ENCODE measurements at places on chromosomes 4 and X. TPM values are rescaled to one million over a fixed set of nuclear protein-coding genes. Genes with fewer than 3 reads are reported as not detected.

TBX22 gene
- not detected for total RNA-seq

ADGRG2 gene
- 5.4 TPM for total RNA-seq

ARX gene
- 0.10 TPM for total RNA-seq

HTN3 gene
- total RNA-seq: not detected

CSAG1 gene
- total RNA-seq: not detected

CHST7 gene
- 1.8 TPM for total RNA-seq

SRPK3 gene
- 0.56 TPM for total RNA-seq

TEX11 gene
- not detected for total RNA-seq

TMPRSS11B gene
- total RNA-seq: not detected

CSAG2 gene
- total RNA-seq: not detected

TLR7 gene
- total RNA-seq: 0.11 TPM

MAGEC2 gene
- 0.15 TPM for total RNA-seq

DMRTC1 gene
- not detected for total RNA-seq

CNGA1 gene
- total RNA-seq: 0.05 TPM

TCEAL9 gene
- 49.9 TPM for total RNA-seq

KIF4A gene
- 2.3 TPM for total RNA-seq

CT45A3 gene
- not detected for total RNA-seq

TMEM47 gene
- total RNA-seq: 0.81 TPM

SLC9B1 gene
- 0.98 TPM for total RNA-seq

GALNTL6 gene
- 7.3 TPM for total RNA-seq

CXorf49 gene
- not detected for total RNA-seq

FREM3 gene
- 0.05 TPM for total RNA-seq

CCSER1 gene
- total RNA-seq: 30.4 TPM

SSX1 gene
- not detected for total RNA-seq

USP17L12 gene
- not detected for total RNA-seq

OTUD5 gene
- total RNA-seq: 38.3 TPM

SYP gene
- 2.4 TPM for total RNA-seq

MAGED4 gene
- 54.1 TPM for total RNA-seq

EDA gene
- total RNA-seq: 2.0 TPM

GPAT3 gene
- 3.5 TPM for total RNA-seq

CCNG2 gene
- total RNA-seq: 22.5 TPM

ADH7 gene
- total RNA-seq: not detected

AKAP4 gene
- total RNA-seq: not detected

CD99L2 gene
- total RNA-seq: 86.8 TPM

ADH1A gene
- total RNA-seq: not detected
